ENCODE measurements at places on chromosomes 16 and 17.

GRCh38 chr17:75707079-75707571 lies 14.1 kb upstream of the ITGB4 start:
- no peak for DNase-seq

DNA sequence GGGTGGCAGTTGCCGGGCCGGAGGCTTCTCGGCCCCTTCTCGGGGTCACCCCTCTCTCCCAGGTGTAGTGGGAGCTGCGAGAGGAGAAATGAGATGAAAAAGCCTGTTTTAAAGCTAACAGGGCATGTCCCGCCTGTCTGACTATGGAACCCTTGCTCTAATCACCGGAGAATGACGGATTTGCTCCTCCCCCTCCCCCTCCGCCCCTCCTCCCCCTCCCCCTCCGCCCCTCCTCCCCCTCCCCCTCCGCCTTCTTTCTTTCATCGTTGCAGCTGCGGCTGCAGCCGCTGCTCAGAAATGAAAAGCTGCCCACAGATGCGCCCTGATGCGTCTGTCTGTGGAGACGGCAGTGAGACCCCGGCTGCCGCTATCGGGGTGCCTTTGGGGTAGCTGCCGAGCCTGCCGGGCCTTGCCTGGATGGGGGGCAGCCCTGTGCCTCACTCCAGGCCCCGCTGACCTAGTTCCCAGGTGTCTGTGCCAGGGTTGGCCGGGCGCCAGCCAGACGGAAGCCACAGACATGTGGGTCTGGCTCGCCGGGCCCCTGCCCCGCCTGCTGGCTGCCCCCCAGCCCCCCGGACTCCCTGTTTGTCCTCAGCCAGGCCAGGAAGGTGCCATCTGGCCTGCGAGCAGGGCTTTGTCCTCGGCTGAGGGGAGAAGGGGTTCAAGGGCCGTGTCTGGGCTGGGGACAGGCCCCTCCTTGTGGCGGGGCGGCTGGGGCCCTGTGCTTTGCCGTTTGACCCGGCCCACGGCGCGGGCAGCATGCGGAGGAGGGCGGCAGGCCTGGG lies 37.7 kb downstream of the GINS2 start:
- DNase-seq: peak; percentile 64

DNA sequence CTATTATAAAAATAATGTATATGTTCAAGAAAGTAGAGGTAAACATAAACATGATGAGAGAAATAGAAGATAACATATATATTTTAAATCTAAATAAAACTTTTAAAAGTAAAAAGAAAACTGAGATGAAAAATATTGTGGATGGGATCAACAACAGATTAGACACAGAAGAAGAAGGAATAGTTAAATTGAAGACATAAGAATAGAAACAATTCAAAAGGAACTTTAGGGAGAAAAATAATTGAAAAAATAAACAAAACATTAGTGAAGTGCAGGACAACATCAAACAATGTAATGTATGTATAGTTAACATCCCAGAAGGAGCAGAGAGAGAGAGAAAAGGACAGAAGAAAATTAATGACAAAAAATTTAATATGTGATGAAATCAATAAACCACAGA lies 228.1 kb upstream of the TNRC6C start:
- DNase-seq: no peak

DNA sequence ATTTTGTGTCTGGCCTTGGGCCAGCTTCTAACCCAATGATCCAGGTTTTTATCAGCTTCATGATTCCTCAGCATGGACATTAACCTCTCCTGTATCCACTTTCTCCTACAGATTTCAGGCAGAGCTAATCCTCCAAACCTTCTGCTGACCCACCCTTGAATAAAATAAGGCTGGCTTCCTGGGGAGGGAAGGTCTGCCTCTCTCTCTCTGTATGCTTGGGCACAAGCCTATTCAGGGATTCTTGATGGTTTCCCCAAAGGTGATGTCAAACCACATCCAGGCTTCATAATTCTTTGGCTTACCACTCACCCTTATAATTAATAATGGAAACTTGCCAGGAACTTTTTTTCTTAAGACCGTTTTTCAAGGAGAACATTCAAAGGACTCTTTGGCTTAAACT lies 240.1 kb downstream of the UTP18 start:
- DNase-seq: no peak

- no peak for DNase-seq
Observed at GRCh38 chr17:78472035-78472905, 93.8 kb downstream of the PGS1 start.

GRCh38 chr17:45149037-45149668 lies 878 bp downstream of the HEXIM1 start:
- peak; percentile 85 for DNase-seq

GRCh38 chr17:8923762-8924161 lies 41.7 kb downstream of the PIK3R5 start:
- no peak for DNase-seq

DNA sequence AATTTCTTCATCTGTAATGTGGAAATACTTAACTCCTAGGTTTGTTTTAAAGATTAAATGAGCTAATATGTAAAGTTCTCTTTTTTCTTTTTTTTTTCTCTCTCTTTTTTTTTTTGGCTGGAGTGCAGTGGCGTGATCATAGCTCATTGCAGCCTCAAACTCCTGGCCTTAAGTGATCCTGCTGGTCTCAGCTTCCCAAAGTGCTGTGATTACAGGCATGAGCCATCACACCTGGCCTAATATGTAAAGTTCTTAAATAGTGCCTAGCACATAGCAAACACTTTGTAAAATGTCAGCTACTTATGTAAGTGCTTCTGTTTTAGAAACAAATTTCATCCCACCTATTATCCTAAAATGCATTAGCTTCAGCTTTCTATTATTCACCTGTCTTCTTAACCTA lies 40.0 kb downstream of the TMC6 start:
- DNase-seq: no peak

DNA sequence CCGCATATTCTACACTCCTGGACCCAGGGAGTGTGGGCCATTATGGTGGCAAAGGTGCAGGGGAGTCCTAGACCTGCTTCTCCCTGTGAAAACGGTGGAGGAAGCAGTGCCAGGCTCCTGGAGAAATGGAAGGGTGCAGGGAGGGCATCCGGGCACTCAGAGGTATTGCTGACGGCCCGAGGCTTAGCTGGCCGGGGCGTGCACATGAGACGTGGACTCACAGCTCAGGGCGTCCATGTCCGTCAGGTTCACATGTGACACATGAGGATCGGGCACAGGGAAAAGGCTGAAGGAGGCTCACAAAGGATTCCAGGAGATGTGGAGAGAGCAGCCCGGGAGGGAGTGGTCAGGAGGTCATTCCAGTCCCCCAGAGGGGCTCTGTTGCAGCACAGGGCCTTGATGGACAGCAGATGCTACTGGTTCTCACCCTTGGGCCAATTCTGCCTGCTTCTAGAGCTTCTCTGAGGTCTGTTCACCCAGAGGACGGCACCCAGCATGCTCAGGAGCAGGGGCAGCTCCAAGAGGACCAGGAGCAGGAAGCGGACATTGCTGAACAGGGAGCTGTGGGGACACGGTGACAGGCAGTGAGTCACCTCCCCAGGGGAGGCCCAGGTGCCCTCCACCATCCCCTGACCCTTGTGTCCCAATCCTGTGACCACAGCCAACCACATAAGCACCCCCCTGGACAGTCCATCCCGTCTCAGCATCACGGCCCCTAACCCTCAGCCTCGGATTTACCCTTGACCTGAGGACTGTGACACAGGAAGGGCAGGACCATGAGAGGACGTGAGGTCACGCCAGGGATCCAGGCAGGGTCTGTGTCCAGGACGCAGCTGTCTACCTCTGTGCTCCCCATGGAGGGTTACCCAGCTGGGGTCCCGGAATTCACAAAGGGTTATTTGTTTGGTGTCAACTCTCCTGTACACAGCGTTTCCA lies 4.5 kb downstream of the CD300C start:
- no peak for DNase-seq

DNA sequence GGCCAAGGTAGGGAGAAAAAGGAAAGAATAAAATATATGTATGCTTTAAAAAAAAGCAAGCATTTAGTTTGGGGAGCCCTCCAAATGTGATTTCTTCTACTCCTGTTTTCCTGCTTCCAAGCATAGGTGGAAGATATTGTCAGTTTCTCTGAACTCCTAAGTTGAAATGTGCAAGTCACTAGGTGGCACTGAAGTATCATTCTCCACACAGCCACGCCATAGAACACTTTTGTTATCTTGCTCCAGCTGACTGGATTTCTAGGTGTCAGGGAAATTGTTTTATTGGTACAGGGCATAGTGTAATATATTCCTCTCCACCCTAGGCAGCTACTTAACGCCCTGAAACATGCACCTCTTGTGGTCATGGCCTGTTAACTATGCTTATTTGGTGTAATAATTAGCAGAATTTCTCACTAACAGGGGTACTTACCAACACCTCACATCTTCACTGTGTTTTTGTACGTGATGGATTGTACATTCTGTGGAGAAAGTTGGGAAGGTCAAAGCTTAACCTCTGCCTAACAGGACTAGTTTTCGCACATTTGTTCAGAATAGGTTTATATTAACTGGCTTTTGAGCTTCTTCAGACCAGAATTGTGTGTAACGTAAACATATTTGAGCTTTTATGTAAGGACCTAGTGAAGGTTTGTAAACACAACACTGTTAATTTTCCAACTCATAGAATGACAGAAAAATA lies 69.3 kb downstream of the FTO start:
- peak; percentile 52 for DNase-seq

DNA sequence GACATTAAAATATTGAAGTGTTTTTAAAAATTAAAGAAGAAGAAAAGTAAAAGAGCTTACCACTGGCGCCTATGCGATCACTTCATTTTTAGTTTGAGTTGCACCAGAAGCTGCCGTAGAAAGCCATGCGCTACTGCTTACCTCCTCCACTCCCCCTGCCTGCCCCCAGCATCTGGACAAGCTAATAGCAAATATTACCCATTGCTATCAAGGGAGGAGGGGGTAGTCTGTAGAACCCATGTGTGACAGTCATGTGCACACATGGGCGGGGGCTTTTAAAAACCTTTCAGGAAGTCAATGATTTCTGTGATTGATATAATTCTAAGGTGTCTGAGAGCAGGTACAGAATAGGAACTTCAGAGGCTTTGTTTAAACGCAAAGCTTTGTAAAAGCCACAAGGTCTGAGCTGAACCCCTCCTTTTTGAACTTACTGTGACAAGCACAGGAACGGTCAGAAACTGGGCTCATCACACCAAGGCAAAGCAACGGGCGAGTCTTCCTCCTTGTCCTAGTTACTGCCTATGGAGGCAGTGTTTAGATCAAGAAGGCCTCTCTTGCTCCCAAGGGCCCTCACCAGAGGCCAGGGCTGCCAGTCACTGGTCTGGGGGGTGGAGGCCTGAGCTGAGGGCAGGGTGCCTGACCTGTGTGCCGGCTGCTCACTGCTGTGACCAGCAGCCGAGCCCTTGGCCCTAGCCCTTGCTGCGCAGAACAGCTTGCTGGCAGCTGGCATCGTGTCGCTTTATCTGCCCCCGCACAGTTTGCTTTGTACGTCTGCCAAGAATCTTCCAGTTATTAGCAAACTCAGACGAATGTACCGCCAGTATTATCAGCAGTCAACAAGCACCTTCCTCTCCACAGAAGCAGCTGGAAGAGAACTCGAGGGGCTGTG lies 15.0 kb downstream of the GINS2 start:
- DNase-seq: no peak

GRCh38 chr16:52265446-52265861 lies 281.5 kb downstream of the TOX3 start:
- no peak for DNase-seq

GRCh38 chr16:64773184-64773583 lies 348.7 kb downstream of the CDH11 start:
- peak; percentile 3 for DNase-seq

DNA sequence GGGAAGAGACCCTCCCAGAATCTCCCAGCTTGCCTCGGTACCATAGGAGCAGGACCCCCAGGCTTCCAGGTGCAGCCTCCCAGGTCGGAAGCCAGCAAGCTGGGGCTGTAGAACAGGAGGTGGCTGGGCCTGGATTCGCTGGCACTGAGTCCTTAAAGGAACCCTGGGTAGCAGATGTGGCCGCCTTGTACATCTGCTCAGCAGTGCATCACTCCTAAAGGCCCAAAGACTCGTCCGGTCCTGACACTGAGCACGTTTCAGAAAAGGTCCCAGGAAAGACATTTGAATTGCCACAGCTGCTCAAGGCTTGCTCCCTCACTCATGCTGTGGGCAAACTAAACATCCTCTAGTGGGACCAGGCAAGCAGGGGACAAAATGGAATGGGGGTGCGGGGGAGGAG lies 172.8 kb downstream of the RAB11FIP4 start:
- DNase-seq: no peak

DNA sequence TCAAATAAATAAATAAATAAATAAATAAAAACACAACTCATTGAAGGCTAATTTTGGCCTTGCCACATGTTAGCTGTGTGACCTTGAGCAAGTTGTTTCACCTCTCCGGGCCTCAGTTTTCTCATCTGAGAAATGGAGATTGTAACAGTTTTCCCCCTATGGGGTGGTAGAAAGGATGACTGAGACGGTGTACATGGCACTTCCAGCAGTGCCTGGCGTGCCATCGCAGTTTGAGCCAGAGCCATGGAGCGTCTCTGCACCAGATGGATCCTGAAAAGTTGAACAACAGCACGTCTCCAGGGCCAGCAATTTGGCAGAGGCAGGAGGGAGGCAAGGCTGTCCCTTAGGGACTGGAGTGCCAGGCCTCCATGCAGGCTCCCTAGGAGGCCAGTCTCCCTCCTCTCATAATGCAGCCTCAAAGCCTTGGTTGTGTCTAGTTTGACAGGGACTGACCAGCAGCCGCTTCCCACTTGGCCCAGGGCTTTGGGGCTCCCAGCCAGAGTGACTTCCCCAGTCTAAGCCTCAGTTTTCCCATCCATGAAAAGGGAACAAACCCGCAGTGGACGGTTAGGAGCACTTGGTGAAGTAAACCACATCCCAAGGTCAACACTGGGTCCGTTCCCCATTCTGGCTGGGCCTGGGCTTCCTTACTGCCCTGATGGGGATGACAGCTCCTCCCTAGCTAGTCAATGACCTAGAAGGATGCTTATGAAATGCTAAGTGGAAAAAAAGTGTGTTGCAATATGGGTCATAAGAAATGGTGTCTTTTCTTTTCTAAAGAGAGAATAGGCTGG lies 19.3 kb downstream of the SOCS1 start:
- DNase-seq: no peak

DNA sequence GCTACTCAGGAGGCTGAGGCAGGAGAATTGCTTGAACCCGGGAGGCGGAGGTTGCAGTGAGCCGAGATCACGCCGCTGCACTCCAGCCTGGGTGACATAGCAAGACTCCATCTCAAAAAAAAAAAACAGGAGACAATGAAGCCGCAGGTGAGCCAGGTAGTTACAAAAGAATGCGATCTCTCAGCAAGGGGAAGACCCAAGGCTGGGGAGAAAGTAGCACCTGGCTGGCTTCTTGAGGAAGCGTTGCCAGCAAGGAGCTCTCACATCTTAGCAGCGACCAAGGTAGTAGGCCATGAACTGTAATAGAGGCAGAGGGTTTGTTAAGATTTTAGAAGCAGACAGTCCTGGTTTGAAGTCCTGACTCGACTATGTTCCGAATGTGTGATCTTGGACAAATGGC lies 175.0 kb downstream of the AIPL1 start:
- no peak for DNase-seq

GRCh38 chr16:8893976-8894690 lies 12.0 kb downstream of the LITAFD start:
- DNase-seq: no peak

DNA sequence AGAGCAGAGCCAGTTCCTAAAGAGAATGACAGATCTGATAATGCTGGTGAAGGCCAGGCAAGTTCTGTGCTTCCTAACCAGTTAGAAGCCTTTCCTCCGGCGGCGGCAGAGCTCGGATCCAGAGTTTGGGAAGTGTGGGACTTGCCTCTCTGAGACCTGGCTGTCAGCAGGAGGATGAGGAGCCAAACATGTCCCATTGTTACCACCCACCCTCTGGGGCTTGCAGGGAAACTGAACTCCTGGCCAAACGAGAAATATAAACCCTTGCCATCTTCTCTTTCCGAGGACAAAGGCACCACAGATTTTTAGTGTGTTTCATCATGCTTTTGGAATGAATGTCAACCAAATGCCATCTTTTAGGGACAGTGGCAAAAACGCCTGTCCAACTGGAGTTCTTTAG lies 80.2 kb upstream of the SMURF2 start:
- DNase-seq: no peak
